NCI-H2227 treated with DMSO at 0.1 percent for 48 hours (cell line): ENCODE measurements at places on chromosomes 1 and 21.

GRCh38 chr1:15799004-15799867, 8.2 kb downstream of the UQCRHL start:
- DNase-seq: no peak

DNA sequence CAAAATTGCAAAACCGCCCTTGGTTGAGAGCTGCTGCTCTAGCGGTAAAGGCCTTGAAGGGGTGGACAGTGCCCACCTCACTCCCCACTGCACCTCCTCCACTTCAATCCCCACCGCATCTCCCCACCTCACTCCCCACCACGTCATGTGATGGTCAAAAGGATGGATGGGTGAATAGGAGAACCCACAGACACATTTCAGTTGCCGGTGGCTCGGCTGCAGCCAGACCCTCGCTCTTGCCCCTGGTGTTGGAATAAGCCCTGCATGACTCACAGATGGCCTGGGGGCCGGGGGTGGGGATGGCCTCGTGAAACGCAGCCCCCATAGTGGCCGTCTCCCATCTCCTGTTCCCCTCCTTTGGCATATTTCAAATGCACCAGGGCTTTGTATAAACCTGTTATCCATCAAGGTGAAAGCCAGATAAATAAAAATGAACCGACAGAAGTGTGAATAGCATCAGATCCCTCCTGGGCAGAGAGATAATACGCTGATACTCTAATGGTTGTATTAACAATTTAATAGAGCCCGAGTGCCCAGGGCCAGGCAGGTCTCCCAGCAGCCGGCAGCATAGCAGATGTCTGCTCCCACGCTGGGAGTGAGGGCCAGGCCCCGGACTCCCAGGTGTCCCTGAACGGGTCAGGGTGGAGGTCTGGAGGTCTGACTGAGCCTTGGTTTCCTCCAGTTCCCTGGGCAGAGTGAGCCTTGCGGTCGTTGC, 300.3 kb downstream of the NPHP4 start:
- no peak for DNase-seq

- no peak for DNase-seq
Observed at GRCh38 chr1:111199881-111200801, at the start of gene DENND2D. DENND2D (minus strand) TSS chr1:111200646; CDS start chr1:111200459, 187 bp downstream.

DNA sequence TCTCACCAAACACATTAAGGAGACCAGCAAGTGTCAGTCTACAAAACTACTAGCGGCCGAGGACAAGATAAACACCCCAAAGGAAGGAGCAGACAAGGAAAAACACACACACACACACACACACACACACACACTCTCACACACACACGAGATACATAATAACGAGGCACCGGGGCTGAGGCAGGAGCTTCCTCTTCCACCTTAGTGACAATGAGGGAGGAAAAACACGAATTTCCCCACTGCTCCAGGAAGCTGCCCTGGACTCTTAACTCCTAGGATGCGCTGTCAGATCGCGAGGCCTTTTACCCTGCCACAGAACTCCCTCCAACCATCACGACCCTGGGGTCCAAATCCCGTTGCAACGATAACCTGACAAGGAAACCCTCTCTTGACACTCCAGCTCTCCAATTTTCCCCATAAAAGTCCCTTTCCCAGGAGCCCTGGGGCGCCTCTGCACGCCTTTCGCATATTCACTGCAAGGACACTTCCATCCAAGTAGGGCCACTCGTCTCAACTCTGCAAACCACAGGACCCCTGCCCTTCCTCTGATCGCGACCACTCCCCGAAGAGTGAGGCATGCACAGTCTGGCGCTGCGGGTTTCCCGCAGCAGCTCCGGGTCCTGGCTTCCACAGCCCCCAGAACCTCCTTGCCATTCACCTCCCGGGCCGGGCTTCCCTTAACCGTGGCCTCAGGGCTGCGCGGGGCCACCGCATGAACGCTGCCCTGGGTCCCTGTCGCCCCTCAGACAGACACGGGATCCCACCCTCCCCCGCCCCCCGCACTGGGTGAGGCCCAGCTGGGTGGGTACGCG, 581 bp downstream of the ETV3 start:
- DNase-seq: no peak

DNA sequence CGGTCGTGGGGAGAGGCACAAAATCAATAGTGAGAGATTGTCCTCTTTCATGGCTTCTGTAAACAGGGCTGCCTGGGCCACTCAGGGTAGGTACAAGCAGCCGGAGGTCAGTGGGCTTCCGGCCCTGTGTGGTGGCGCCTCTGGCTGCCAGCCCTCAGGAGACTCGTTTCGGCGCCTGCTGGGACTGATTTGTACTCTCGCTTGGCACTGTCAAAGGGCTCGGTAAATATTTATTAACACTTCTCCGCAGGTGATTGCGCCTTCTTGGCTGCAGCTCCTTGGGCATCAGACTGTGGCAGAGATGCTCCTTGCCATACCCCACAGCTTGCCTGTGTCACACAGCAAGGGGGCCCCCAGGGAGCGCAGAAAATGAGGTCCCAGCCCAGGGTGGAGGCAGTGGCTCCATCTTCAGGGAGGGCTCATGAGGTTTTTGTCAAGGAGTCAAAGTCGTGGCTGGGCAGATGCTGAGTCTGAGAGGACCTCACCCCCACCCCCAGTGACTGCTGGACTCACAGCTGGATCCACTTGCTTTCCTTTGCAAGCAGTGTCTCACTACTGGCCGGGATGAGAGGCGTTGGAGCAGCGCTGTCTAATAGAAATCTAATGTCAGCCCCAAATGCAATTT, 262.5 kb downstream of the GRIK3 start:
- peak; percentile 47 for DNase-seq

GRCh38 chr1:228378873-228379460, 27.7 kb downstream of the TRIM11 start:
- peak; percentile 17 for DNase-seq

- DNase-seq: peak; percentile 57
Observed at GRCh38 chr1:160211046-160211790, 6.0 kb downstream of the PEA15 start.

- DNase-seq: no peak
Observed at GRCh38 chr1:166789286-166789685, 50.0 kb upstream of the POGK start.

DNA sequence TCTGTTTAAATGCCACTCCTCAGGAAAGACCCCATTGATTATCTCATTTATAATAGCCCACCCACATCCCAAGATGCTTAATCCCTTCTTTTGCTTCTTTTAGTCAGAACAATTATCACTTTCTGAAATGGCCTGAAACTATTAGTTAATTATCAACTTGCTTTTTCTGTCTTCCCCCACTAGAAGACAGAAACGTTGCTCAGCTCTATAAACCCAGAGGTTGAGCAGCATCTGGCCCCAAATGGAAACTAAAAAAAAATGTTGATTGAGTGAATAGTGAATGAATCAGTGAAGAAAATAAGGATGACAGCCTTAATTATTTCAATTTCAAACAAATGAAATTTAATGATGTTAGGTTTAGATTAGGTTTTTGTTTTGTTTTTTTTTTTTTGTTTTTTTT, 38.2 kb upstream of the PIGC start:
- DNase-seq: no peak

DNA sequence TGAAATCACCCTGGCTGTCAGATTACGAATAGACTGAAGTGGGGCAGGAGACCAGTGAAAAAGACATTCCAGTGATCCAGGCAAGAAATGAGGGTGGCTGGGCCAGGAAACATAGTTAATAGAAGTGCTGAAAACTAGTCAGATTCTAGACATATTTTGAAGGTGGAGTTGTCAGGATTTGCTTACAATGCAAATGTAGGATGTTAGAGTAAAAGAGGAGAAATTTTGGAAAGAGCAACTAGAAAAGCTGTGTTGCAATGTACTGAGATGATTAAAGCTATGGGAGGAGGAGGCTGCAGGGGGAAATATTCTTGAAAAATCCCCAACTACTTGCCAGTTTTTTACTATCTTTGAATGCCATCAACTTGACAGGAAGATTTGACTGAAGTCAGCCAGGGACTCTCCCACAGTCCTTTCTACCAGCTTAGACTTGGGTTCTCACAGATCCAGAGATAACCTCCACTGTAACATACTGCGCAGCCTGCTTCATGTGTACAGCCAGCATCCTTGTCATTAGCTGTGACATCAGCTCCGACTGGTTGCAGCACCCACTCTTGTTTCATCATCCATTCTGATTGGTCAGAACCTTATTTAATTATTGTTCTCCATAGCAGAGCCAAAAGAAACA, 109.7 kb downstream of the TSEN15 start:
- no peak for DNase-seq

GRCh38 chr1:92587445-92587844, 100.7 kb upstream of the GFI1 start:
- no peak for DNase-seq

- DNase-seq: no peak
Observed at GRCh38 chr1:18529714-18530113, 49.0 kb downstream of the KLHDC7A start.

DNA sequence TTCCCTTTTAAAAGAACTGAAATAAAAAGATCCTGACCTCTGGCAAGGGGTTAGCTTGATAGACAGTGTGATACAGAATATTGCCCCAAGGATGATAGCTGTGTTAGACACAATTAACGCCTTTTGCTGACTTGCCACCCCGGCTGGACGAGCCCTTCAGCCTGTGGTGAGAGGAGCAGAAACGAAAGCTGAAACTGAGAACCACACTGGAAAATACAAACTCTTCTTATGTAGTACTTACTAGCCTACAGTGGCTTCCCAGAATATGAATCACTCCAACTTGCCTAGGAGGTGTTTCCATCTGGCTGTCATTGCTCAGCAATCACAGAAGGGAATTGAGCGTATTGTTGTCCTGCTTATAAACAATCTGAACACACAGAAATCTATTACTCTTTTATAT, 22.9 kb downstream of the SAMSN1 start:
- no peak for DNase-seq

- no peak for DNase-seq
Observed at GRCh38 chr1:201274616-201275252, 8.6 kb upstream of the PKP1 start.

DNA sequence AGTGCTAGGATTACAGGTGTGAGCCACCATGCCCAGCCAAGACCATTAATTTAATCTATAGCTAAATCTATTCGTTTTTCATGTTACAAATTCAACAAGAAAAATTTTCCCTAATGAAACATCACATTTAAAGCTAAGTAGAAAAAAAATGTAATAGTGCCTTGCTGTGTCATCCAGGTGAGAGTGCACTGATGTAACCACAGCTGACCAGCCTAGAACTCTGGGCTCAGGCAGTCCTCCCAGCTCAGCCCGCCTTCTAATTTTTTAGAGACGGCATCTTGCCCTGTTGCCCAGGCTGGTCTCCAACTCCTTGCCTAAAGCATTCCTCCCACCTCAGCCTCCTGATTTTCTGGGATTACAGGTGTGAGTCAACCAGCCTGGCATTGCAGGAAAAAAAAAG, 109.0 kb downstream of the PPIAL4G start:
- no peak for DNase-seq

- DNase-seq: no peak
Observed at GRCh38 chr1:209038735-209039134, 544.8 kb upstream of the CAMK1G start.

DNA sequence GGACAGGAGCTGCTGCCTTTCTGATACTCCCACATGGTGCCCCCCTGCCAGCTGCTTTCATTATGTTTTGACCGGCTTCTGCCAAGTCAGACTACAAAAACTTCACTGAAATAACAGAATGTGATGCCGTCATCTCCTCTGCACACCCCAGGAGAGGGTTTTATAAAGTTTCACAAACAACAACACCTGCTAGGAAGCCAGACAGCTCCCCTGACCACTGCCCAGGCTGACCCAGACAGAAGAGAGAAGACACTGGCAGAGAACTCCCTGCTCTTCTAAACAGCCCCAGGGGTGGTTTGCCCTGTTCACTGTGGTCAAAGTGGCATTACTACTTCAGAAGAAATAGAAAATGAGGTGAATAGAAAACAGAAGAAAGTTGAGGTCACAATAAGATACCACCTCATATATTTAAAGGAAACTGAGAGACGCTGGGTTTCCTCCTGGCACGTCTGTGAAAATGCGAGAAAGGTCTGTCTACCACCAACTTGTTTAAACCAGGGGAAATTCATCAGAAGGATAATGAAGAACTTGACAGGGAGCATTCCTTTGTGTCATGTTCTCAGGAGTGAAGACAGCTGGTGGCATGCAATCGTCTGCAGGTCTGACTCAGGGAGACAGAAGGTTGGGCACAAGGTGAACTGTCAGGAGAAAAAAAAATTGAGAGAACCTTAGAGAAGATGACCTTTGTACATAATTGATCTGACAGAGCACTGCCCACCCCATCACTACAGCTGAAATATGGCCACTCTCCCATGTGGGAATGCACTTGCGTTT, 119.0 kb upstream of the NFIA start:
- no peak for DNase-seq

DNA sequence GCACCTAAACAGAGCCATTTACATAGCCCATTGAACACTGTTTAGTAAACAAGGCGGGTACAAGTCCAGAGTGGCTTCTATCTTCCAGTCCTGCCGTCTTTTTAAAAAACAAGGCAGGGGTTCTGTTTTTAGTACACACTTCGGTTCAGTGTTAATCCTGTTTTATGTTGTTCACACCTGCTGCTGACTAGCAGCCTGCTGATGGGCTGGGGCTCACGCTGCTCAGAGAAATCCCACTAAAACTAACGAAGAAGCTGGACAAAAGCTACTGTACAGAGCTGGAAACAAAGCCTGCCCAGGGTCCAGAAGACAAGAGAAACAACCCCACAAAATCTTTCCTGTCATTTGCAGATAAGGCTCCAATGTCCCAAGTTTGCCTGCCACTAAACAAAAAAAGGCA, 13.2 kb downstream of the ESRRG start:
- DNase-seq: no peak

GRCh38 chr1:69433073-69433472, 134.6 kb upstream of the LRRC7 start:
- no peak for DNase-seq

GRCh38 chr1:242240077-242240476, 241.2 kb upstream of the MAP1LC3C start:
- no peak for DNase-seq

GRCh38 chr1:29344336-29344735, 108.0 kb downstream of the PTPRU start:
- DNase-seq: no peak

DNA sequence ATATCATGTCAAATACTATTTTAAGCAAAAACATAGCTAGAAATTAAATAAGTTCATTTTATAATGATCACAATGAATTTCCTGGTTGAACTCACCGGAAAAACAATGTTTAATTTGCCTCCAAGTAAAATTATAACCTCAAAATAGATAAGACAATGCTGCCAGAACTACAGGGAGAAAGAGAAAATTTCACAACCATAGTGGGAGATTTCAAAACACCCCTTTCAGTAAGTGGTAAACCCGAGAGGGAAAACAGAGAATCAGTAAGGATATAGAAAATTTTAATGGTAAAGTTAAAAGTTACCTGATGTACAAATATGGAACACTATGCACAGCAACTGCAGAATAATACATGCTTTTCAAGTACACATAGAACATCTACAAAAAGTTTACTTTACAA, 43.2 kb upstream of the PLA2G4A start:
- DNase-seq: no peak

DNA sequence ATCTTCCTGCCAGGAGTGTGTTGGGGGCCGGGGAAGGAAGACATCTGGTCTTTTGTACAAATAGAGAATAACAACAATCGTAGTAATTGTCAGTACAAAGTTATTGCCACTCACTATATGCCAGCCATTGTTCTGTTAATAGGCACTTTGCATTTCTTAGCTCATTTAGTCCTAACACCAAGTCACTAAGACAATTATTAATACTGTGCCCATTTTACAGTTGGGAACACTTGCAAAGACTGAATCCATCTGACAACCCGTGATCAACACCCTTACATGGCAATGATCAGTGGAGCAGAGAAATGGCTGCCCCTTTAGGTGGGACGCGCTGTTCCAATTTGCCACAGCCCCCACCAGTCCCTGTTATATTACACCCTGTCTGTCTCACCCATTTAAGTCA, 33.3 kb downstream of the FBXO2 start:
- DNase-seq: no peak
